ENCODE measurements at places on chromosomes 5 and 9. TPM values are rescaled to one million over a fixed set of nuclear protein-coding genes. Genes with fewer than 3 reads are reported as not detected.

Gene SV2C
- total RNA-seq, result 0.26 TPM

Gene ZFP62
- total RNA-seq, result 23.2 TPM

Gene PIP5KL1
- 1.8 TPM for total RNA-seq

Gene SLC36A3
- not detected for total RNA-seq

Gene RASGRF2
- total RNA-seq, result 12.3 TPM

Gene TJP2
- 16.9 TPM for total RNA-seq

Gene NIPAL4
- total RNA-seq, result 0.37 TPM

Gene SLC24A2
- not detected for total RNA-seq

Gene CTXN3
- not detected for total RNA-seq

Gene SPOUT1
- 83.3 TPM for total RNA-seq

Gene ORM2
- not detected for total RNA-seq

Gene NTMT1
- total RNA-seq, result 37.2 TPM

Gene OR1N2
- not detected for total RNA-seq

- no peak for DNase-seq
Measured at GRCh38 chr9:9283159-9283986, 1329.4 kb downstream of the PTPRD start.

GRCh38 chr9:74760031-74760700 is 127.6 kb downstream of the TRPM6 start:
- DNase-seq, result no peak

GRCh38 chr9:72880821-72881220 is 72.0 kb downstream of the ALDH1A1 start:
- DNase-seq, result no peak

GRCh38 chr9:137168904-137169856 is 671 bp downstream of the LRRC26 start:
- no peak for DNase-seq

GRCh38 chr9:81871695-81872094 is 56.5 kb upstream of the SPATA31D4 start:
- no peak for DNase-seq

DNA sequence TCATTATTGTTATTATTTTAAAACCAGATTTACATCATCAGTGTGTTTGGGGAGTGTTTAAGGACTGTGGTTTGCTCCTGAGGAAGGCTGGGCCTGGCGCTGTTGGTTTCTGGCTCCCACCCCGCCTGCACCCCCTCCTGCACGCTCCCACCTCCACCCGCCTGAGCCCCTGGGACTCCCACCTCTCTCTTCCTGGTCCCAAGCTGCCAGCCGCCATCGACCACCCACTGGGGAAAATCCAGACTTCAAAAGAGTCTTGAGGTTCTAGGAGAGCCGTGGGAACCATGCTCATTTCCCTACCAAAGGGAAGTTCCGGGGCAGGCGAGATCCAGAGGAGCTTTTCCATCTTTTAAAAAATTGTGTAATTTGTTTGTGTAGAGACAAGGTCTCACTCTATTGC is 35.0 kb upstream of the FUBP3 start:
- no peak for DNase-seq

GRCh38 chr5:168165221-168165914 is 126.1 kb upstream of the WWC1 start:
- no peak for DNase-seq

DNA sequence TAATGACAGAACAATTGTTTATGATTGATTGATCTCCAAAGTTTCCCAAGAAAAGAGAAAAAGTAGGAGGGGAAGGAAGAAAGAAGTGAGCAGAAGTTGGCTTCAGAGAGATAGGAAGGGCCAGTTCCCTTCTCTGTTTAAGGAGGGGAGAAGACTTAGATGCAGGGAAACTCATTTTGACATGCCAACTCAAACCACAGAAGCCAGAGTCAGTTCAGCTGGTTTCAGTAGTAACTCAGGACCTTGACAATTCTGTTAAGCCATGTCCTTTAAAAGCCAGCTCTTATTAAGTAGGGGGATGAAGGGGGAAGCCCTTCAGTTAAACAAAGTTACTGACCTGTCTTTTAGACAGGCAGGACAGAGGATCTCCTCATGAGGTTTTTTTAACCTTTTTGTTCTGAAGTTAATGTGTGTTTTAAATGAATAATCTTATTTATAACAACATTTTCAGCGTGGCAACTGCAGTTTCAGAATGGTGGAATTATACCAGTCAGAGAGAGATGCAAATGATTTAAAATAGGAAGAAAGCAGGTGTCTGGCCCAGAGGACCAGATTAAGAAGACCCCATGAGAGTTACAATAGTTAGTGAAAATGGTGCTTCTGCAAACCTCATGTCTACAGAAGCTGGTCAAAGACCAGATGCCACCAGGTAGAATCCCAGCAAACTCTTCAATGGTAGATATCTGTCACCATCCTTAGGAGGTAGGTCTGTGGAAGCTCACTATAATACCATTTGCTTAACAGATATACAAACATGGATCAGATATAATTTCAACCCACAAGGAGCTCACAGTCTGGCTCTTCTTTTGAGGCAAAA is 29.3 kb upstream of the ABL1 start:
- DNase-seq, result no peak

DNA sequence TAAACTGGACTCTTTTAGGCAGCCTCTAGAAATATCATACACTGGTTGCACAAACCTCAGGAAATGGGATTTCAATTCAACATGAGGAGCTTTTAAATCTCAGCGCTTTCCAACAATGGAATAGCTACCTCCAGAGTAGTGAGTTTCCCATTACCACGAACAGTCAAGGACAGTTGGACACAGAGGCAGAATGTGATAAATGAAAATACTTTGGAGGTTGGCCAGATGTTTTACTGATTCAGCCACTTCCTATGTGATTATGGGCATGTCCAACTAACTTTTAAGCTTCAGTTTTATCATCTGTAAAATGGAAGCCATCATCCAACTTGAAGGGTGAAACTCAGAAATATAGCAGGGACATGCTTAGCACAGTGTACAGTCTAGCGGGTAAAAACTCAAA is 2.1 kb downstream of the FBXW2 start:
- DNase-seq, result no peak

DNA sequence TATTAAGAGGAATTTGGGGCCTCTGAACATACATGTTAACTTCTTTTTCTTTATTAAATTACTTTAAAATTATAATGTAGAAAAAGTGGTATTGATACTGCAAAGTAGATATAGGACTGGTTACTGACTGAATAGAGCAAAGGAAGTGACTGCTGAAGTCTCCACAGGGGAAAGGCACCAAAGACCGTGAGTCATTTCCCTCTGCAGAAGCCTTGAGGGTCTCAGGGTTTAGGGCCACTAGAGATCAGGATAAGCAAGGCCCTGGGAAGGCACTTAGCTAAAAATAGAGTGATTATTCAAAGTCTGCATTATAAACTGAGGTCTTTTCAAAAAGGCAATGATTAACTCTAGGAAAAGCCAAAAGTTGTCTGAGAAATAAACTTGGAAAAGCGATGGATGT is 44.7 kb upstream of the ITGA1 start:
- DNase-seq, result peak; percentile 51

GRCh38 chr9:134644725-134645606 is 3.4 kb downstream of the COL5A1 start:
- no peak for DNase-seq

DNA sequence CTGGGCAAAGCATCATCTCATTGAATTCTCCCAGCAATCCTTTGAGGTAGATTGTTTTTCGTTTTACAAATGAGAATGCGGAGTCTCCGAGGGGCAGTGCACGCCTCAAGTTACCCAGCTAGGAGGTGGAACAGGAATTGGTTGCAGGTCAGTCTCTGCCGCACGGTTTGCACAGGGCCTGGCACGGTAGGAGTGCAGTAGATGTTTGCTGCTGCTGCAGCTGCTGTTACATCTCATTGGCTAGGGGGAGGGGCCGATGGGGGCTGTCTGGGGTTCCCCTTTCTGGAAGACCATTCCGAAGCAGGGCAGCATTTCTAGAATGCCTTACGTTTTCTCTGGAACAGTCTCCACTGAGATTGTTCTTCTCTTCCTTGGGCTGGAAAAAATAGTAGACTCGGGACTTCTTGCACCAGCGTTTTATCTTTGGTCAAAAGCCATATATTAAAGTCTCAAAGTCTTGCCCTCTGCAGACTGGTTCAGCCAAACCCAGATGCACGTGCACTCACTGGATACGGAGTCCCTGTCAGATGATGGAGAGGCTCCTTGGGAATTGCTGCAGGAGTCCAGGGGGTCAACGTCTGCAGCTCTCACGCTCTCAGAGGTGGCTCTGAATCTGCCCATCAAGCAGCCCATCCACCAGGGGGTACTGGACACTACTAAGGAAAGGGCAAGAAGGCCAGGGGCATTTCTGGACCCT is 1.2 kb downstream of the USP20 start:
- DNase-seq, result peak; percentile 77

DNA sequence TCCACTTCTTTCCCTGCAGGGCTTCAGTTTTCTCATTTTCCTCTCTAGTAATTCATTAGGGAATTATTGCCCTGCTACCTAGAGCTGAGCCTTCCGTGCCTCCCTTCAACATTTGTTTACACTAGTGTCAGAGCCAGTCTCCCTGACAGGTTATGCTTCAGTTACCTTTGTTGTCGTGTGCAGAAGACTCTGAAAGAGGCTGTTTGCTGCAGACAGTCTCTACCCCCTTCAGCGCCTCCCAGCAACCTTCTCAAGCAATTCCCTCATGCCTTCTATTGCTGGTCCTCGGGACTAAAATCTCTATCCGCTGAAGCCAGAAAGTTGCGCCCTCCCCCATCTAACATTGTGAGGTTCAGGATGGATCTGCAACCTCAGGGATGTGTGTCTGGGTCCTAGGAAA is 12.8 kb downstream of the RALGPS1 start:
- DNase-seq, result no peak

GRCh38 chr9:107340920-107341632 is 58.0 kb downstream of the RAD23B start:
- peak; percentile 85 for DNase-seq

DNA sequence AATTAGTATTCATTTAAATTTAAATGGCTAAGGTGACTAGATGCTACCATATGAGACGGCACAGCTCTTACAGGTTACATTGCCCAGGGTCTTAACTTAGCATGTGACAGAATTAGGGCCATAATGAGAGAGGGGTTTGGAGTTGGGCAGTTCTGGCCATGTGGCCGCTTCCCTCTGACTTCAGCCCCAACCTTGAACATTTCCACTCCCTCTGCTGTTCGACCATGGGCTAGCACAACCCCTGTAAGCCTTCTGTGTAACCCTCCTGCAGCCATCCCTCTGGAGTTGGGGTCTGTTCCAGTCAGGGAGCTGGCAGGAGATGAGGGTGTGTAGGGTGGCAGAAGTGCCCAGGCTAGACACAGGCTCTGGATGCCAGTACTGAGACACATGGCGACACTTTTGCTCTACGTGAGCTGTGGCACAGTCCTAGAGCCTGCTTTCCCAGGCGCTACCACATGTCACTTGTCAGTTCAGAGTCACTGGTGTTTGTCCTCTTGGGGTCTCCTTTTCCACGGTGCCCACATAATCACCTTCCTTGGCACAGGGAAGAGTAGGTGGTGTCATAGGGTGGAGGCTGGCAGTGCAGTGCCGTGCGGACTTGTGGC is 128.7 kb upstream of the PITX1 start:
- no peak for DNase-seq

DNA sequence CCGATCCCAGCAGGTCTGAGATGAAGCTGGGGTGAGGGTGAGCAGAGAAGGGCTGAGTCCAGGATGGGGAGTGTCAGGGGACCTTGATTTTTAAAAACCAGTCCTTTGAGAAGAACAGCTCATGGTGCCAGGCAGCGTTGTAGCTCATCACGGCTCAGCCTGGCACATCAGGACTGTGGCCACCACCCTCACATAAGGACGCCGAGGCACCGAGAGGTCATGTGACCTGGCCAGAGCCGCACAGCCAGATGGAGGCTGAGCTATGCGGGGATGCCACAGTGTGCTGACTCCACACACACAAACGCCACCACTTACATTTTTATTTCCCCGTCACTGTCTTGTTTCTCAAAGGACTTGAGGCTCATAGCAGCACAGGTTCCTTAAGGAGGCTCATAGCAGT is 32.9 kb upstream of the CEP72 start:
- no peak for DNase-seq

- no peak for DNase-seq
Measured at GRCh38 chr5:1152771-1153282, 41.0 kb upstream of the SLC12A7 start.

- no peak for DNase-seq
Measured at GRCh38 chr9:136617746-136618579, 44.8 kb upstream of the EGFL7 start.
